ENCODE measurements at places on chromosomes 7 and 10. TPM values are rescaled to one million over a fixed set of nuclear protein-coding genes. Genes with fewer than 3 reads are reported as not detected.

- no peak for DNase-seq
These were observed 20.6 kb upstream of the CDCA7L start for GRCh38 chr7:21966271-21966670.

GRCh38 chr7:94330269-94331020 lies 64.2 kb upstream of the COL1A2 start:
- no peak for DNase-seq

- no peak for DNase-seq
These were observed 15.5 kb upstream of the WNT16 start for GRCh38 chr7:121313220-121313792.

DNA sequence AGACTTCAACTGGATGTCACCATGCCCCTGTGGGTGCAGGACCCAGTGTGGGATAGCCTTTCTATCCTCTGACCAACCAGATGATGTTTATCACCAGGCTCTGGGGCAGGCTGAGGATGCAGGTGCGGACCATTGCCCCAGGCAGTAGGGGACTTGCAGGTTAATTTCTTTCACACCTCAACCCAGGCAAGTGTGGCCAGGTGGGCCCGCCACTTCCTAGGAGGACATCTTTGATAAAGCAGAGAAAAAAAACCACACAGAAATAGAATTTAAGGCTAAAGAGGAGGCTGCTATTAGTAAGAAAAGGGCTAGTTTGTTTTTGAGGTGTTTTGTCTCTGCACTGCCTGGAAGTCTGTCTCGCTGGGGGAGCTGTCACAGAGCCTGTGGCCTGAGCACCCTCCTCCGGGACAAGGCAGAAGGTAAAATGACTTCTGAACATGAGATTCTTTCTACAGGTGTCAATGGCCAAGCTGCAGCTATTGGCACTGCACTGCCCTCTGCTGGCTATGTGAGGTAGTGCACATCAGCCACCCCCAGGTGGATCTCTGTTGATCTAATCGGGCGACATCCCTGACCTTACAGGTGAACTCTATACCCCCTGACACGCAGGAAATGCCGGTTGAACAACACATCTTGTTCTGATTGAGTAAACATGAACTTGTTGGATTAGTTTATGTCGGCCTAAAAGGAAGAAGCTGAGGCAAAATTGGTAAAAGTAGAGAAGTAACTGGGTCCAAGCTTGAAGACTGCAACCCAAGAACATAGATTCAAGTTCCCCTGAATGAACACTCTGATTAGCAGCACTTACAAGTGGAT lies 21.0 kb downstream of the UPP1 start:
- no peak for DNase-seq

- no peak for DNase-seq
These were observed 2.8 kb upstream of the UCN3 start for GRCh38 chr10:5361966-5362365.

- no peak for DNase-seq
These were observed 46.6 kb downstream of the LRRN3 start for GRCh38 chr7:111137296-111138192.

GRCh38 chr7:20399521-20399920 lies 68.8 kb downstream of the ITGB8 start:
- no peak for DNase-seq

DNA sequence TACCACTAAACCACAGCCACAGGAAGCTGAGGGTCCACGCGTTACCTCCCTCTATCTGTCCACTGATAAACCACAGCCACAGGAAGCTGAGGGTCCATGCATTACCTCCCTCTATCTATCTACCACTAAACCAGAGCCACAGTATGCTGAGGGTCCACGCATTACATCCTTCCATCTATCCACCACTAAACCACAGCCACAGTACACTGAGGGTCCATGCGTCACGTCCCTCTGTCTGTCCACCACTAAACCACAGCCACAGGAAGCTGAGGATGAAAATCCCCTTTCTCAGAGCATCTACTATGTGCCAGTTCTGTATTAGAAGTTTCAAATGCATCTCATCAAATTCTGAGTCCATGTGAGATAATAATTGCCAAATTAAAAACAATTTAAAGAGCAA lies 589.3 kb downstream of the DNAJB6 start:
- no peak for DNase-seq

Gene ZCWPW1
- total RNA-seq, result 4.2 TPM

Gene WEE2
- 0.42 TPM for total RNA-seq

GRCh38 chr10:62582101-62582705 lies 208.0 kb downstream of the ZNF365 start:
- DNase-seq, result no peak

Data from urinary bladder (tissue), 4 donors.